ENCODE measurements at places on chromosomes 1 and 21. TPM values are rescaled to one million over a fixed set of nuclear protein-coding genes. Genes with fewer than 3 reads are reported as not detected.
A peak's percentile ranks its signal among the peaks of the same experiment; 100 is the strongest.

The SLC44A5 gene
- total RNA-seq = 0.27 TPM

The ADAM30 gene
- total RNA-seq = not detected

The RHBG gene
- not detected for total RNA-seq

The MYOC gene
- 8.3 TPM for total RNA-seq

The AGBL4 gene
- 0.50 TPM for total RNA-seq

The CELA3B gene
- not detected for total RNA-seq

The MAP3K21 gene
- total RNA-seq = 0.50 TPM

The RGSL1 gene
- total RNA-seq = not detected

The SIM2 gene
- not detected for total RNA-seq

The PLPPR4 gene
- total RNA-seq = 0.55 TPM

The AGL gene
- total RNA-seq = 59.7 TPM

The PDPN gene
- 20.9 TPM for total RNA-seq

The SERINC2 gene
- total RNA-seq = 1.3 TPM

- peak; percentile 49 for DNase-seq
Observed at GRCh38 chr1:167617153-167618147, 12.6 kb upstream of the RCSD1 start.

- DNase-seq = no peak
Observed at GRCh38 chr1:96409689-96410088, 311.9 kb upstream of the PTBP2 start.

GRCh38 chr1:17329610-17330009 is 21.6 kb downstream of the PADI4 start:
- no peak for DNase-seq

- DNase-seq = no peak
Observed at GRCh38 chr21:45901061-45901690, 80.4 kb upstream of the COL6A1 start.

DNA sequence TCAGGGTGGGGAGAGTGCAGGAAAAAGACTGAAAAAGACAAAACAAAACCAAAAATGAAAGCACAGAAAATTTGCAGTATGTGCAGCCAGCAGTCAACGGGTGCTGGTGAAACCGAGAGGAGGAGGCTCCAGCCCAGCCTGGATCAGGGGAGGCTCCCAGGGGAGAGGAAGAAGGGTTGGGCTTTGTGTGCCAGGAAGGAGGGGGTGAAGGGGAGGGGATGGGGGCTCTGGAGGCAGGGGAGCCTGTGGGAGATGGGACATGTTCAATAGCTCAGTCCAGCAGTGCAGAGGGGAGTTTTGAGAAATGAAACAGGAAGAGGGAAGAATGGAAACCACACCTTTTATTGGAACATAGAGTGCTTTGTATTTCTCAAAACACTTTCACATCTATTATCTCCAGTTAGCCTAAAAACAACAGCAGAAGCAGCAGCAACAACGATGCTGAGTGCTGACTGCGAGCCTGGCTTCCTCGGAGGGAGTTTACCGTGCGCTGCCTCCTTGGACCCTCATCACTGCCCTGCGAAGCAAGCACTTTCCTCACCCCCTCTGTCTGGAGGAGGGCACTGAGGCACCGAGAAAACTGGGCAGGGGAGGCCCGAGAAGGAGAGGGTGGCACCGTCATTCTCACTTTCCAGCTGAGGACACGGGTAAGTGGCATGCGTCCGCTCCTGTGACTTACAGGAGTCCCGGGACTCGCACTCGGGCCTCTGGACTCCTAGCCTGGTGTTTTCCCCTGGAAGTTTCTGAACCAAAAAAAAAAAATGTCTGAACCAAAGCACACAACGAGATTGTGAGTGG is 62.9 kb downstream of the MDM4 start:
- peak; percentile 37 for DNase-seq

GRCh38 chr1:184022668-184023067 is 14.9 kb downstream of the COLGALT2 start:
- peak; percentile 41 for DNase-seq

DNA sequence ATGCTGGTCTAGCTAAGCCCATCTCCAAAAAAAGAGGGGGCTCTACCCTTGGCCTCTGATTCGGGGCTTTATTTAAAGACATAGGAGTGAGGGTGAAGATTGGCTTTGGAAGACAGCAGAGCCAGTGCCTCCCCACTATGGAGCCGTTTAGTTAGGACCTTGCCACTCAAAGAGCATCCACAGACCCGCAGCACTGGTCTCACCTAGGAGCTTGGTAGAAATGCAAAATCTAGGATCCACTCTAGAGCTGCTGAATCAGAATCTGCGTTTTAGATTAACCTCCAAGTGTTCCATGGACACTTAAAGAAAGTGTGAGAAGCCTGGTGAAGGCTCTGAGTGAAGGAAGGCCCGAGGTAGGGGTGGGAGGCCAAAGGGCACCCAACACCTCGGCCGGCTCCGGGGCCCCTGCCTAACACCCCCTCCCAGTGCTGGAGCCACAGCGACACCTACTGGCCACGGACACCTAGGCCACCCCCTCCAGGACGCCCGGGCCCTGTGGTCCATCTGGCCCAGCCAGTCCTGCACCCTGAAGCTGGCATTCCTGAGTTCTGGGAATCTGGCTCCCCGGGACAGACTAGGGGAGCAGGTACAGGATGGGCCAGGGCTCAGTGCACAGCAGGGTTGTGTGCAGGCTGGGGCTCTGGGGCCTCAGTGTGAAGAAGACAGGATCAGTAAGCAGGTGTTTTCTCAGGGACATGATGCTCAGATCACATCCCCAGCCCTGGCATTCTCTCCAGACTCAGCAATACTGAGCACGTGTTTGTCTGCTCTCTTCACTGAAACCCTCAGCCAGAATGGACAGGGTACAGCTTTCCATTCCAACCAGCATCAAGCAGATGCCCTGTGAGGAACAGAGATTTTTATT is 79.2 kb downstream of the TMEM53 start:
- peak; percentile 89 for DNase-seq

- no peak for DNase-seq
Observed at GRCh38 chr21:25240974-25241373, 366.3 kb downstream of the MRPL39 start.

GRCh38 chr1:183753464-183753891 is 51.4 kb upstream of the RGL1 start:
- no peak for DNase-seq

GRCh38 chr1:86787621-86788020 is 83.2 kb downstream of the SH3GLB1 start:
- DNase-seq = no peak

DNA sequence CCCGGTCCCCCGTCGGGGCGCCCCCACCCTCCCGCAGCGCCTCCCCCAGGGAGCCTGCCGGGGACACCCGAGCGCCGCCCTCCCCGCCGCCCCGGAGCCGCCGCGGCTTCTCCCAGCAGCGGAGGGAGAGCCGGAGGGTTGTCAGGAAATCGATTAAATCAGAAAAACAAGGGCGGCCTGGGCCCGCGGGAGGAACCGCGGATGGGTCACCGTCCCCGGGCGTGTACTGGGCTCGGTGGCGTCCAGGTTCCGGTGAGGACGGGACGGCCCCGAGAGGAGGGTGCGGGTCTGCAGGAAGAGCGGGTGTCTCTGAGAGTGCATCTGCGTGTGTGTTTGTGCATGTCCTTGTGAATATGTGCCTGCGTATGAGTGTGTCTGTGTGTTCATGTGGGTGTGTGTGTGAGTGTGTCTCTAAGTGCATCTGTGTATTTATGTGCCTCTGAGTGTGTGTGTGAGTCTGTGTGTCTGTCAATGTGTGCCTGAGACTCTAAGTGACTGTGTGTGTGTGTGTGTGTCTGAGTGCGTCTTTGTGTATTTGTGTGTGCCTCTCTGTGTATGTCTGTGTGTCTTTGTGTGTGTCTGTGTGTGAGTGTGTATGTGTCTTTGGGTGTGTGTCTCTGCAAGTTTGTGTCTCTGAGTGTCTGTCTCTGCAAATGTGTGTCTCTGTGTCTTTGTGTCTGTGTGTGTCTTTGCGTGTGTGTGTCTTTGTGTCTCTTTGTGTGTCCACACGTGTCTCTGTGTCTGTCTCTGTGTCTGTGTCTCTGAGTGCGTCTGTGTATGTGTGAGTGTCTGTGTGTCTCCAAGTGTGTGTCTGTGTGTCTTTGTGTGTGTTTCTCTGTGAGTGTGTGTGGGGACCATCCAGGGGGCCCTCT is 1.1 kb downstream of the SPSB1 start:
- DNase-seq = peak; percentile 64

DNA sequence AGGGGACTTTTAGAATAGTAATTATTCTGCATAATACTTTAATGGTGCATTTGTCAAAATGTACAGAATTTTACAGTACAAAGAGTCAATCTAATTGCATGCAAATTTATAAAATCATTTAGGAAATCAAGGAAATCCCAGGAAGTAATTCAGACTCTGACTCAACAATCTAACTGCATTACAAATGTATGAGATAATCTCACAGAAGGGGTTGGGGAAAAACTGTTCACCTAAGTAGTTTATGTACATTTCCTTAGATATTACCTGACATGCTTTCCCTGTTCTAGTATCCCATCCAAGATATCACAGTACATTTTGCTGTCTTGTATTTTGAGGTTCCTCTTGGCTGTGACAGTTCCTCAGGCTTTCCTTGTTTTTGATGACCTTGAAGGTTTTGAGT is 4.7 kb downstream of the CRB1 start:
- no peak for DNase-seq

DNA sequence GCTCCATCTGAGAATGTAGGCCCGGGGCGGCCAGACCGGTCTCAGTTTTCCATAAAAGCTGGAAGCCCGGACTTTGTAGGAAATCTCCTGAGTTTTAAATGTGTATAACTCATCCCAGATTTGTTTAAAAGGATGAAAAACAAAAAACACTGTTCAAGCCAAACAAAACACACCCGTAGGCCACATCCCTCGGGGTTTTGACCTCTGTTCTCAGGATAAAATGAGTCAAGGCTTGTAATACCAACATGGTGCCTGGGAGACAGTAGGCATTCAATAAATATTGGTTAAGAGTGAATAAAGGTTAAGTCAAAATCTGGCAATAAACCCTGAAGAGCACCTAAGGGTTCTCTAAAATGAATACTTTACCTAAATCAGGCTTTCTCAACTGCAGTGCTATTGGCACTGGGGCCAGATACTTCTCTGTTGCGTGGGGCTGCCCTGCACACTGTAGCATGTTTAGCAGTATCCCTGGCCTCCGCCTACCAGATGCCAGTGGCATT is 55.0 kb downstream of the KAZN start:
- DNase-seq = no peak

DNA sequence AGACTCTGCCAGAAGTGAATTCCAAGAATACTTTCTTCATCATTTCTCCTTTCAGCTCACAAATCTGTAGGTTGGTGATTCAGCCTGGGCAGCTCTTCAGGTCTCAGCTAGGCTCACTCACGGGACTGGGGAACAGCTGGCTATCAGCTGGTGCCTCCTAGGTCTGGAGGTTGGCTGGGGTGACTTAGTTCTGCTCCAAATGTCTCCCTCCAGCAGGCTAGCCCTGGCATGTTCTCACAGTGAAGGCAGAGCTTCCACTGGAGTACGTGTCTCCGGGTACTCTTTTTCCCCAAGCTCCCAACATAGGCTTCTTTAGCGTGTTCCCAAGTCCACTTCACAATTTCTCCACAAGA is 12.5 kb upstream of the VAMP4 start:
- DNase-seq = no peak

- DNase-seq = no peak
Observed at GRCh38 chr21:46594276-46594675, 10.6 kb downstream of the S100B start.

DNA sequence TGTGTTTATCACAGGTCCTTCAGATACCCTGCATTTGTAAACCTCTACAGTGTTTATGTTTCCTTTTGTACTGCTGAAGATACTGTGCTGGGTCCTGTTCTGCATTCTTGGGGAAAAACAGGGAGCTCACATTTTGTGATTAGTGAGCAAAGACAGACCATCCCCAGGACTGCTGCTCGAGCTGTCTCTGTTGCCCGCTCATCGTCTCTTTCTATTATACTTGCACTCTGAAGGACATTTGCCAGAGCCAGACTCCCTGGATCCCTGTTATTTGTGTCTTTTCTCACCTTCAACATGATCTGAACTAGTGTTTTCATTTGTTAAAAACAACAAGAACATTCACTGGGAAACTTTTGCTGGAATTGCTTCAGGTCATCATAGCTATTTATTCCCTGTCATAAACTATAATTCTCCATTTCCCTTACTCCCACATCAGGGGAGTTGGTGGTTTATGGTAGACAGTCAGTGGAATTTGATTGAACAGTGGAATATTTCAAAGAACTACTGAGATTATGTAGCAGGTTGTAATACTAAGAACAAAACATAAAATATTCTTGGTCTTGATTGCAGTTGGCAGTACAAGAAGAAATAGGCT is 53.0 kb downstream of the PRRX1 start:
- DNase-seq = no peak

DNA sequence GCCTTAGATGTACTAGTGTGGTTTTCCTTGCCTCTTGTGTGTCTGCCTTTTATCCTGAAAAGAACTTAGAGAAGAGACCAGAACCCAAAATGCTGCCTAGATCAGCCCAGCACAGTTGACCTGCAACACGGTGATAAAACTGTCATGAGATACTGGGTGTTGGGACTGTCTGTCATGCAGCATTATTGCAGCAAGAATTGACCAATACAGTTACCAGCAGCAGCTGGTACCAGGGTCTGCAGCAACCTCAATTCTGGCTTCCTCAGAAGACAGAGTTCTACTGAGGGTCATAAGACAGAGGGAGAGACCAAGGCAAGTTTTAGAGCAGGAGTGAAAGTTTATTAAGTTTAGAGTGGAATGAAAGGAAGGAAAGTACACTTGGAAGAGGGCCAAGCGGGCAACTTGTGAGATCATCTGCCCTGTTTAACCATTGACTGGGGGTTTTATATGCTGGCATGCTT is 182.0 kb downstream of the DYRK1A start:
- no peak for DNase-seq

DNA sequence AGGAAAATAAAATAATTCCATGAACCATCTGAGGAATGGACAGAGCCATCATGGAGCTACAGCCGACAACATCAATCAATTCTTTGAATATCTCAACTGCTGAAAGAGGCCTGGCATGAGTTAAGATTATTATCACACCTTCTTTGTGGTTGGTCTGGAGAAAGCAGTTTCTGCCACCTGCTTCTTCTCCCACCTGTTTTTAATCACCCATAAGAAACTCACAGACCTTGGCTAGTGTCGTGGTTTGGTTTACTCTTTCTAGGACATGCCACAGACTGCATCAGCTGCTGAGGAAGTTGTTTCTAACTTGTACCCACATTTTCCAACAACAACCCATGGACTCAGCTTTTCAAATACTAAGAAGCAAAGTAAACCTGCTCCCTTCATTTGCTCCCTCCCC is 65.6 kb downstream of the NTPCR start:
- DNase-seq = no peak

- DNase-seq = no peak
Observed at GRCh38 chr1:110626889-110627288, 20.7 kb upstream of the KCNA2 start.

- DNase-seq = no peak
Observed at GRCh38 chr1:58812468-58812867, 28.6 kb upstream of the JUN start.

GRCh38 chr1:233897325-233898162 is 6.9 kb upstream of the SLC35F3 start:
- no peak for DNase-seq

DNA sequence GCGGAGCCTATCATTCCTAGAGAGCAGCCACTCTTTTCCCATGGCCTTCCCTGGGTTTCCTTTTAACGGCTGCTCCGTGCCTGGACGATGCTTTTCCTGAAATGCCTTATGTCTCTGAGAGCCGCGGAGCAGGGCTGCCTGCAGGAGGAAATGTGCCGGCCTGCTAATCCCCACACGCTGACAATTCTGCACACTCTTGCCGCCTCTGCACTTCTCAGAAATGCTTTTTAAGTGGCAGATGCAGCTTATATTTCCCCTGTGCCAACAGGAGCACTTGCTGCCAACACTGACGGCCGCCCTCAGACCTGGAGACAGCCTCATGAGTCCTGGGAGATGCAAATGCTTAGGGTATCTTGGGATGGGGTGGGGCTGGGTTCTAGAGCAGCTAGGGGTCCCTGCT is 253.2 kb downstream of the GRIK3 start:
- DNase-seq = no peak

GRCh38 chr1:154325583-154326545 is 539 bp downstream of the ATP8B2 start:
- peak; percentile 67 for DNase-seq

All from left ventricle myocardium superior (tissue), 1 donor.